ENCODE measurements at places on chromosomes 12 and 14.

- DNase-seq: no peak
These were observed 27.3 kb upstream of the SPTSSA start for GRCh38 chr14:34489324-34489723.

- DNase-seq: no peak
These were observed 237.8 kb downstream of the CACNA1C start for GRCh38 chr12:2290516-2291065.

DNA sequence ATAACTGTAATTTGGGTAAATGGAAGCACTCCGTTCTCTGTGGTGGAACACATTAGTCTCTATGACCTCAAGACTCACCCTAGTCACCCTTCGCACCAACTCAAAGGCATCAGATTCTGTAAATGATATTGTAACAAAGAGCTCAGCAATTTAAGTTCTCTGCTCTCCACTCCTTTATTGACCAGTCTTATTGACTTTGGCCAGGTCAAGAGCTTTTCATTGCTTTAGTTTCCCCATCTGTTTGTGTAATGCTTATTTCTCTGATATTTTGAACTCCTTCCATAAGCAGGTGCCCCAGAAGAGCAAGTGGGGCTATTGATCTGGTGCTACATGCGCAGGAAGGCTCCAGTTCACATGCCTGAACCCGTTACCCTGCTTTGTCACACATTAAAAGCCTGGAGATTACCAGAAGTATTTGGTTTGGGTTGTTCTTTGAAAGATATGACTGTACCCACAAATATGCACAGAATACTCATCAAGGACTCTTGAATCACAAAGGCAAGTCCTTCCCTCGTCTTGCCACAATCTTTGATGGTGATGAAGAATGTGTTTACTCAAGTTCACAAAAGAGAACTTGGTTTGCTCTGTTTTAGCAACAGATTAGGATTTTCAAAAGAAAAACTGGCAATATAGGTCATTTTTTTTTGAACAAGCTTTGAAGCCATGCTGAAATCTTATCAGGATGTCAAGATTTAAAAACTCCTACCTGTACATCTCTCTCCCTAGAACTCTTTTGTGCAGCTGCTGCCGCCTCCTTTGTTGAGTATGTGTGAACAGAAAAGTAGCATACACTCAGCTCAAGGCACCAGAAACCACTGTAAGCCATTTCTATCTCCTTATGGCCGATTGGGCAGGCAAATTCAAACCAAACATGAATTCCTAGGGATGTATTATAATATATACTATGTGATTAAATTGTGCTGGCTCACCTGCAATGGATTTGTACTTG, 193.9 kb downstream of the BCAT1 start:
- peak; percentile 77 for DNase-seq

GRCh38 chr14:34781242-34781641, 66.8 kb upstream of the CFL2 start:
- DNase-seq: peak; percentile 85

- DNase-seq: no peak
These were observed 99.9 kb downstream of the FOXN3 start for GRCh38 chr14:89317051-89317691.

DNA sequence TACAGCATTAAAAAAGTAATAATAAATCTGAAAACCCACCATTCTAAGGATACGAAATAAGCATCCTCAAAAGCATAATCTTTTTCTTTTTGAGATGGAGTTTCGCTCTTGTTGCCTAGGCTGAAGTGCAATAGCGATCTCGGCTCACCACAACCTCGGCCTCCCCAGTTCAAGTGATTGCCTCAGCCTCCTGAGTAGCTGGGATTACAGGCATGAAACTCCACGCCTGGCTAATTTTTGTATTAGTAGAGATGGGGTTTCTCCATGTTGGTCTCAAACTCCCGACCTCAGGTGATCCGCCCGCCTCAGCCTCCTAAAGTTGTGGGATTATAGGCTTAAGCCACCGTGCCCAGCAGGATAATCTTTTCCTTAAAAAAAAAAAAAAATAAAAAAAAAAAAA, 4.3 kb downstream of the CCNT1 start:
- DNase-seq: no peak

- no peak for DNase-seq
These were observed 11.4 kb downstream of the DLGAP5 start for GRCh38 chr14:55180006-55180405.

DNA sequence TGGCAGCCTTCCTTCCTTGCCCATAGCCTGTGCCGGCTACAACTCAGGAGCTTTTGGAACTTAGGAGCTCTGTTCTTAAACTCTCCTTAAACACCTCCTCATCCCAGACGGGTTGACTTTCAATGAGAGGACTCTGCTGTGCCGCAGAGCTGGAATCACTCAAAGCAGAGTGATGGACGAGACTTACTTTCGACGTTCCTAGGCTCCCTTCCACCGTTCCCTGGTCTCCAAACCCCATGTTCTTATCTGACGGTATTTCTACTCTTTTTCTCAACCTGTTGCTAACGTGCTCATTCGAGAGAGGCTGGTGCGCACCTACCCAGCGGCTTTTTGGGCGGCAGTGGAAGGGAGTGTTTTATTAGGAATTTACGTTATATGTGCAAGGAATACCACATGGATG, 232.7 kb downstream of the CACNA1C start:
- DNase-seq: no peak

DNA sequence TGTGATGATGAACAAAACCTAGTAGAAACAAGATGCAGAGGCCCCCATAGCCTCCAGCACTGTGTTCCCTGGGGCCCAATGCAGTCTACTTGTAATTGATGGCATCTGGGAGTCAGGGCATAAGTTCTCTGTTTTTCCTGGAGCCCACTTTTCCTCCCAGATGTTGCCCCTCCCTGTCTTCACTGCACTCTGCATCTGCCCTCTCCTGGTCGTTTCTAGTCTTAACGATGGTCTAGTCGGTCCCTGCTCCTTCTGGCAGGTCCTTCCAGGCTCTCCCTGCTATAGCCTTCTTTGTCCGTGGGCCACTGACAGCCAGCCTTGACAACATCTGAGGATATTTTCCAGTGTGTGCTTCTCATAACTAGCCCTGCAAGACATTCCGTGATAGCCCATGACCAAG, 208.3 kb downstream of the GXYLT1 start:
- DNase-seq: no peak

GRCh38 chr12:111201036-111201435, 167.9 kb downstream of the PHETA1 start:
- DNase-seq: no peak

- DNase-seq: no peak
These were observed 271.8 kb downstream of the TRHDE start for GRCh38 chr12:72543777-72544467.

DNA sequence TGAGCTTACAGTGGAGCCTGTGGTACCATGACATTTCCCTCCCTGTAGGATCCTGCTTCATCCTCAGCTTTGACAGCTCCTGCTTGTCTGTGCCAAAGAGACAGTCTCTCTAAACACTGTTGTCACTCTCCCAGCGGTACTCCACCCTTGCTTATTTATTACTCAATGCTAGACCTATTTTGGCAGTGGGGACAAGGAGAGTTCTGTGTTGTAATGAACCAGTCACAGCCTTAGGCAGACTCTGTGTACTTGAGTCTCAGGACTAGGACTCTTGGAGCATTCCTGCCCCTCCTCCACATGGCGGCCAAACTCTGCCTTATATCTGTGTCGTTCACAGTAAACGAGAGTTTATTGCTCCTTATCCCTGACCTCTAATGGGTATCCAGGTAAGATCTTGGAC, 70.9 kb downstream of the PIK3C2G start:
- DNase-seq: no peak

DNA sequence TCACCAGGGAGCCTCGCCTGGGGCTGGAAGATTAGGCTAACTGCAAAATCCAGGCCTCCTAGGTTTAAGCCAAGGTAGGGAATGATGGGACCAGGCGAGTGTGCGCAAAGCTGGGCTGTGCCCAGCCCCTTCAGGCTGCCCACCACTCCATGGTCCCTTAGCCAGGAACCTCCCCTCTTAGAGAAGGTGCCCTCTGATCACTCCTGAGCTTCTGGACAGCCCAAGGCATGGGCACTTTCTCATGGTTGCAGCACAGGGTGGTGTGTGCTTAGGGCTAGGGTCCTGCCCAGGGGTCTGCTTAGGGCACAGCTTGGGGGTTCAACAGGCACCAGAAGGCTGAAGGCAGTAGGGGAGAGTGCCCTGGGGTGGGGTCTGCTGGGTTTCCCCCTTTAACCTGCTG, 69.0 kb downstream of the PRIMA1 start:
- no peak for DNase-seq

GRCh38 chr12:113443030-113443539, 20.9 kb downstream of the SDSL start:
- DNase-seq: no peak

GRCh38 chr12:128662101-128662500, 161.7 kb downstream of the SLC15A4 start:
- no peak for DNase-seq

DNA sequence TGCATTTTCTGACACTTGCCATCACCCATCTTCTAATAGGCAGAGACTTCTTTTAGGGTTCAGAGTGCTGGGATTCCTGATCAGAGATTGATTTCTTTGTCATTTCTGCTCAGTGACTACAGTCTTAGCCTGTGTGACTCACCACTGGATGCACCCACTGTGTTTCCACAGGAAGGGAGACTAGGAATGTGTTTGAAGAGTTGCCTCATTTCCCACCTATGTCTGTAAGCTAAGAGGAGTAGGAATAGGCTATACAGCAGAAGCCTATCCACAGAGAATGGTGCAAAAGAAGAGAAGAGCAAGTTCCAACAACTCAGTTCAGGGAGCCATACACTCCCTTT, 60.2 kb upstream of the ACTN1 start:
- peak; percentile 57 for DNase-seq

DNA sequence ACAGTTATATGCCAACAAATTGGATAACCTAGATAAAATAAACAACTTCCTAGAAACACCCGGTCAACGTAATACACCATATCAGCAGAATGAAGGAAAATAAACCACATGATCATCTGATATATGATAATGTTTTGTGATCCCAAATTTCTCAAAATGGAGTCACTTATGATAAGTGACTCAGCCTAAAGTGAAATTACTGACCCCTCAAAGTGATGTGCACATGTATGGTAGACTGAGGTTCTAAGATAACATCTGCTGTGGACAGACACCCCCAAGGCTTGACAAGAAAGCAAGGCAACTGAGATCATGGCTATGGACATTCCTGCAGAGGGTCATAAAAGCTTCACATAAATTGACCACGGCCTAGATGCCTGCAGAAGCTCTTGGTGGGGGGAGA, 105.1 kb upstream of the DCN start:
- DNase-seq: no peak

- no peak for DNase-seq
These were observed 206.5 kb downstream of the STXBP6 start for GRCh38 chr14:24843494-24843893.

DNA sequence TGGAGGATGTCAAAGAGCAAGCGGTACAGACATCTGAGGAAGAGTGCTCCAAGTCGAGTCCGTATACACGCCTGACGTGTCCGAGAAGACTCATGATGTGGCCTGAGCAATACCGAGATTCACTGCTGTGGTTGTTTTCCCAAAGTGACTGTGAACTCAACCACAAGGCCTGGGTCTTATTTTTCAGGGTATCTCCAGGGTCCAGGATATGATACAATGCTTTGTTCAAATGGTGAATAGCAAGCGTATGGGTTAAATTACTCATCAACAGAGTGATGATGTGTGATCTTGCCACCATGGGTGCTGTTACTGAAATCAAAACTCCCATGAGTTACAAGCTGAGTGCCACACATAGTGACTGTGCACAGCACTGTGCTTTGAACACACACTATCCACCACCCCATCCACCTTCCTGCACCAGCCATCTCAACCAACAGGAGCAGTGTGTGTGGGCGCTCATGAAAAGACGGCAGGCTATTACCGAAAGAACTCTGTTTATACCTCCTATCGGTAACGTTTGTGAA, 109.6 kb downstream of the BCAT1 start:
- peak; percentile 47 for DNase-seq

DNA sequence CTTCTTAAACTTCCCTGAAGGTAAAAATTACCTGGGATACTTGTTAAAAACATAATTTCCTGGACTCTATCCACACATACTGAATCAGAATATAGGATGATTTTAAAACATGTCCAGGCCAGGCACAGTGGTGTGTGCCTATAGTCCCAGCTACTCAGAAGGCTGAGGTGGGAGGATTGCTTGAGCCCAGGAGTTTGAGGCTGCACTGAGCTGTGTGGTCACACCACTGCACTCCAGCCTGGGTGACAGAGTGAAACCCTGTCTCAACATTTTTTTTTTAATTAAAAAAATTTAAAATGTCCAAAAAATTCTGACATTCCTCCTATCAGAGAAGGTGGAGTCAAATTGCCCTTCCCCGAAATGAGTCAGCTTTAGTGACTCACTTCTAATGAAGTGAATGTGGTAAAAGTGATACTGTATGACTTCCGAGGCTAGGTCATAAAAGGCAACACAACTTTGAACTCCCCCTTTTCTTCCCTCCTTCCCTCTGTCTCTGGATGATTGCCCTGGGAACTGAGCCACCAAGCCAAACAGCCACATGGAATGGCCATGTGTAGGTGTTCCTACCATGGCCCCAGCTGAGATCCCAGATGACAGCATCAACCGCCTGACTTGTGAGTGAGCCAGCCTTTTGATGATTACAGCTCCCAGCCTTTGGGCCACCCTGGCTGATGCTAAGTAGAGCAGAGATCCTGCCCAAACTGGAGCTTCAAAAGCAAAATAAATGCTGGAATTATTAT, 36.3 kb downstream of the LIMA1 start:
- DNase-seq: peak; percentile 99

GRCh38 chr14:76138758-76139723, 12.7 kb upstream of the GPATCH2L start:
- DNase-seq: no peak

GRCh38 chr12:70190262-70191010, 52.8 kb upstream of the CNOT2 start:
- DNase-seq: peak; percentile 34

DNA sequence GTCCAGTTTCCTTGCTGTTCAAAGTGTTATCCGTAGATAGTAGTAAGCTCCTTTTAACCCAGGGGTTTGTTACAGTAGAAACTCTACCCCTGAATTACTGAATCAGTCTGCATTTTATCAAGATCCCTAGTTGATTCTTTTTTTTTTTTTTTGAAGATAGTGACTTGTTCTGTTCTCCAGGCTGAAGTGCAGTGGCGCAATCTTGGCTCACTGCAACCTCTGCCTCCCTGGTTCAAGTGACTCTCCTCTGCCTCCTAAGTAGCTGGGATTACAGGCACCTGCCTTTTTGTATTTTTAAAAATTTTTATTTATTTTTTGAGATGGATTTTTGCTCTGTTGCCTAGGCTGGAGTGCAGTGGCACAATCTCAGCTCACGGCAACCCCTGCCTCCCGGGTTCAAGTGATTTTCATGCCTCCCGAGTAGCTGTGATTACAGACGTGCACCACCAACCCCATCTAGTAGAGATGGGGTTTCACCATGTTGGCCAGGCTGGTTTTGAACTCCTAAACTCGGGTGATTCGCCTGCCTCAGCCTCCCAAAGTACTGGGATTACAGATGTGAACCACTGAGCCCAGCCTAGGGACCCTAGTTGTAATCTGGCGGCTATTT, 10.5 kb downstream of the LARP4 start:
- DNase-seq: peak; percentile 31

- no peak for DNase-seq
These were observed 3.5 kb downstream of the KICS2 start for GRCh38 chr12:64218597-64218996.

GRCh38 chr12:57591782-57592325, 862 bp downstream of the PIP4K2C start:
- DNase-seq: no peak

- peak; percentile 52 for DNase-seq
These were observed 636 bp downstream of the DUSP6 start for GRCh38 chr12:89351489-89352241.

- DNase-seq: peak; percentile 84
These were observed 98.5 kb downstream of the PHLDA1 start for GRCh38 chr12:75933101-75933500.

All from AG10803 (cell line).